Stimulated activated CD4-positive, alpha-beta T cell treated with anti-CD3 and anti-CD28 coated beads, Interleukin-1b, Interleukin-23, amount 100 ng/mL, for 1 hour (primary cell): ENCODE measurements at places on chromosomes 2 and 18.

GRCh38 chr18:58224425-58224750, 180.4 kb downstream of the NEDD4L start:
- DNase-seq = no peak

DNA sequence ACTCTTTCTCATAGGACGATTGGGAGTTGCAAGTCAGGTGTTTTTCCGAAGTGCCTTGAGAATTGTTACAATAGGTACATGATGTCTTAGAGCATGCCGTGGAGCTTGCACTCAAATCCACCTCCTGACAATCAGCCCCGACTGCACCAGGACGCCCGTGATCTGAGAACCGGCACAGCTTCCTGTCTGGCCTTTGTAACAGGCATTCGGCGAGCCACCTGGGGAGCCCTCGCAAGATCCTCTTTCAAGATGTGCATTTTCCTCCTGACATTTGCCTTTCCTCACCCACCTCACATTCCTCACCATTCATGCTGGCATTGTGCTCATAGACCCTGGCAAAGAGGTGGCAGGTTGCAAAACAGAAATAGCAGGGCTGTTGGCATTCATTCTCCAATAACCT, 427.3 kb downstream of the GALR1 start:
- no peak for DNase-seq

DNA sequence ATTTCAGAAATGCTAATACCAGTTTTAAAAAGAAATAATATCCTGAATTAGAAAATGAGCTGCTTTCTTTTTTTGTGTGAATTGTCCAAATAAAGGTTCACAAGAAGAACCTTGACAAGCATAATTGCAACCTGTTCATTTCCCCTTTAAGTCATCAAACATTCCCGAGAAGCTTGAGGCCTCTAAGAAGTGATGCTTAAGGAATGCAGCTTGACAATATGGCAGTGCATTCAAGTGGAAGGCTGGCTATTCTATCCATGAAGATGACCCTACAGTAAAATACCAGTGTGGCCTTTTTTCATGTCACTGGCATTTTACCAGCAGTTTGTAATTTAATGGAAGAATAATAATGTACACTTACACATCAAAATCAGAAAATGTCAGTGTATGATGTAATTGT, 216.7 kb downstream of the CTNNA2 start:
- no peak for DNase-seq

- DNase-seq = no peak
These were observed 31.3 kb upstream of the CREG2 start for GRCh38 chr2:101418460-101419095.

DNA sequence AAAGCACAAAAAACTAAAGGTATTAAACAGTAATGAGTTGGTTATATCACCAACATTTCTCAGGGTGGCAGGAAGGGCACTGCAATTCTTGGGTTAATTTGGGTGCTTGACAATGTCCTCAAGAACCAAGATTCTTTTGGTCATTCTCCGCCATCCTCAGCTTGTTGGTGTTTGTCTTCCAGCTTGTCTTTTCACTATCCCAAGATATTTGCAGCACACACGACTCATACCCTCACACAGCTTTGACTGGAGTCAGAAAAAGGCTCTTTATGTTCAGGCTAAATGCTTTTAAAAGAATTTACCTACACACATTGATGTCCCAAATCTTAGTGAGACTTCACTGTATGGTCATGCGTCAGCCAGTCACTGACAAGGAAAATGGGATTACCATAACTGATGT, 12.5 kb downstream of the GREB1L start:
- DNase-seq = no peak

GRCh38 chr2:104769096-104769495, 84.8 kb upstream of the POU3F3 start:
- DNase-seq = no peak

DNA sequence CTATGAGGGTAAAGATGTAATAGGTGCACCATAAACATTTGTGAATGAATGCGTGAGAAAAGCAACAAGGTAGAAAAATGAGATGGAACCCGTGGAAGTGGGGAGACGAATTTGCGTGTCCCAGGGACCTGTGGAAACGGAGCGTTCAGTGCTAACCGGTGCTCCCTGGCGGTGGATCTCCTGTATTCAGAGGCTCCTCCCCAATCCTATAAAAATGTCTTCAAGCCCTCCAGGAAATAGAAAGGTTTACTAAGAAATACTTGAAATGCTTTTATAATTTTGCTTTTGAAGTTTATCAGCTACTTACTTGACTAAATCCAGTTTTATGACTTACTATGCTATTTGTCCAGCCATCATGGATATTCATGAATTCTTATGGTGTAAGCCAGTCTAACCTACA, 62.8 kb upstream of the RBM44 start:
- no peak for DNase-seq

GRCh38 chr18:22349966-22350365, 67.7 kb downstream of the CTAGE1 start:
- DNase-seq = no peak

GRCh38 chr2:1193801-1194200, 219.5 kb upstream of the TPO start:
- no peak for DNase-seq

DNA sequence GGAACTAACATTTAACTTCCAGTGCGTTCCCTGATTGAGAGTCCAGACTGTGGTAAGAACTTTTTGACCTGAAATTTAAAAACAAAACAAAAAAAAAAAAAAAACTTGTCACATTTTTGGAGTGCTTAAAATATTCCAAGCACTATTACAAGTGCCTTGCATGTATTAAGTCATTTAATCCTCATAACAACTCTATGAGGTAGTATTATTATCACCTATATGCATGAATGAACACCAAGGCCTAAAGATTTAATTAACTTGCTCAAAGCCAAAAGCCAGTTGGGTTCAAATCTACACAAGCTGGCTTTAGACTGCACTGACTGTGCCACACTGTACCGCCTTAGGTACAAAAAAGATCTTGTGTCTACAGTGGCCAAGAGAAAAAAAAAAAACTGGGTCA, 35.2 kb downstream of the METTL4 start:
- no peak for DNase-seq

GRCh38 chr2:147933931-147934330, 86.6 kb downstream of the ORC4 start:
- DNase-seq = no peak
